CD4-positive, alpha-beta T cell treated with Interleukin-1 beta for 1 hour (primary cell): ENCODE measurements at places on chromosomes 5 and 9.

DNA sequence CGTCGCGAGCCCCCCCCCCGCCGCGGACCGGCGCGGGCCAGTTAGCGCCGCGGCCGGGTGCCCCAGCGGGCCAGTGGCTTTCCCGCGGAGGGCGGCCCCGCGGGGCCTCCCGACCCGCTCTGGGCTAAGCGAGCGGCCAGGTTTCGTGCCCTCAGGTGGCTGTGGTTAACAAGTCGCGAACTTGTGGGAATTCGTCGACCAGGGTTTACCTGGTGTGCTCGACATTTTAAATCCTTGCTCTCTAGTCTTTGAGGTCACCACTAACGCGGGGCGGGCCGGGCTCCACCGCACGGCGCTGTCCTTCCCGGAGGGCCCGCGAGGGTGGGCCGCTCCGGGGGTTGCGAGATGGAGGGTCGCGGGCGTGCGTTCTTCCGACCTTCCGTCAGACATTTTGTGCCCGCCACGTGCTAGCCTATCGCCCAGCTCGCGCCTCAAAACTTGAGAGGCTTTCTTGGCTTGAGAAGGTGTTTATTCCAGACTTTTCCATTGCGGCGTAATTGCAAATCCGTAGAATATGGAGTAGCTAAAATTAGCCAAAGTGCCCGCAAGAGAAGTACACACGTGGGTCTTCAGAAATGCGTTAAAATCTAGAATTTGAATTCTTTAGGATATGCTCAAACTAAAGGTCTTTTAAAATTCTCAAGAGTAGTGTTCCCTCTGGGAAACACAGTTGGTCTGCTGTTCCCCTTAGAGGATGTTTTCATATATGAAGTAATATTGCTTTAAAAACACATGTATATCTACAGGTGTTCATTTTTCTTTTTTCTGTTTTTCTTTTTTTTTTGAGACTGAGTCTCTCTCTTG lies 2.1 kb downstream of the ANP32B start:
- DNase-seq, result no peak

GRCh38 chr9:18260521-18260920 lies 213.4 kb upstream of the ADAMTSL1 start:
- DNase-seq, result no peak

DNA sequence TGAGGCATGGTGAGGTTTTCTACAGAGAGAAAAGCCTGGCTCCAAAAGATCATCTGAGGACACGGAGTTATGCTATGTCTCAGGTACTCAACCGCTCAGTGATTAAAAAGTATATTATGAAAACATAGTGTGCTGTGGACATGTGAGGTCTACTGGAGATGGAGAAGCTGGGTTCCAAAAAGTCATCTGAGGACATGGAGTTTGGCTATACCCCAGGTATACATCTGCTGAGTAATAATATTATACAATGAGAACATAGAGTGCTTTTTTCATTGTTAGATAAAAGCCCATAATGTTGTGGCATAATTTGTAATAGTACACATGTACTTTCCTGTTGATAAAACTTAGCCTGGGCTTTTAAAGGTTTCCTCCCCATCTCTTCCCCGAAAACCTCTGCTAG lies 70.7 kb upstream of the SHISAL2B start:
- DNase-seq, result no peak

DNA sequence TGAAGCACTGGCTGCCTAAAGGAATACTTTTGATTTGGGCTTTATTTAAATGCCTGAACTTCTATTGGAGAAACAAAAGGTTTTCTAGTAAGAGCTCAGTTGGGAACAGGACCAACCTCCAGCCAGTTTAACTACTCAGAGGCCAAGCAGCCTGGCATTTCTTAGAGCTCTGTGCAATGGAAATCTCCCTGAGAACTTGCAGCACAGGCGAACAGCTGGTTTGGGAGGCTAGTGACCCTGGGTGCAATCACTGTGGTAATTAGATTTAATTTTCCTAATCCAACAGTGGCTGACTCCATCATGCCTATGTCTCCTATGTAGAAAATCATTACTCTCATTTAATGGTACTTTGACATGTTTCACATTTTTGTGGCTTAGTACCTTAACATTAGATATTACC lies 1.0 kb upstream of the CDH6 start:
- DNase-seq, result no peak

DNA sequence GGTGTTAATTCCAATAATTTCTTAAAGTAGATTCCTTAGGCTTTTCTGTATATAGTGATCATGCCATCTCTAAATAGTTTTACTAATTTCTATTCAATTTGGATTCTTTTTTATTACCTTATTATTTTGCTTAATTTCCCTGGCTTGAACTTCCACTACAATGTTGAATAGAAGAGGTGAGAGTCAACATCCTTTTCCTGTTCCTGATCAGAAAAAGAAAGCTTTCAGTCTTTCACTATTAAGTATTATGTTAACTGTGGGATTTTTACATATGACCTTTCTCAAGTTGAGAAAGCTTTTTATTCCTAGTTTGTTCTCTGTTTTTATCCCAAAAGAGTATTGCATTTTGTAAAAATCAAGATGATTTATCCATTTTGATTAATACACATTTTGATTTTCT lies 574.5 kb upstream of the TLE4 start:
- DNase-seq, result no peak
